GM13977 (cell line): ENCODE measurements at places on chromosomes 3 and 15.
A peak's percentile ranks its signal among the peaks of the same experiment; 100 is the strongest.

DNA sequence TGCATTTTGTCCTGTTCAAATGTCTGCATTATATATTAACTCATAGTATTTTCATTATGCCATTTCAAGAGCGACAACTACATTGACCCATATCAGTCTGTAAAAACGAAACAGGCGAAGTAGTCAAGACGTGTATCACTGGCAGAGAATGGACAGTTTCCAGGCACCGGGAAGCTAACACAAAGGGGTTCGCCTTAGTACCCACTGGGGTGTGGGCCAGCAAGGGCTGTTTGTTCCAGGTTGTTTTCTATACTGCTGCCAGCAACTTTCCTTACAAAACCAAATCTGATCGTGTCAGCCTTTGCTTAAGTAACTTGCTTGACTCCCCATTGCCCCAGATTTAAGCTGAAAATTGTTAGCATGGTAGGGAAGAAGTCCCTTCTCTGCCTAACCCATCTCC lies 87.1 kb downstream of the CGNL1 start:
- DNase-seq = no peak

DNA sequence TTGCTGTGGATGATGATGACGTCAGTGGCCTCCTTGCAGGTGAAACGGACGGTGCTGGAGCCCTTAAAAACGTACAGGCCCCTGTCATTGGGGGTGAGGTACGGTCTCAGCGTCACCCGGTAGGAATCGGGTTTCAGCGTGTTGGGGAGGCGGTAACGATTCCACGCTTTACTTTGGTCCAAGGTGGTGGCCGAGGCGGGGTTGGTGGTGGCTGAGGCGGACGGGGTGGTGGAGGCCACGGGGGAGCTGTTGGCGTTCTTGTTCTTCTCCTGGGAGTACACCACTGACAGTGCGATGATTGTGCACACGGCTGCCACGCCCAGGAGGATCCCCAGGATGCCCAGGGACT lies 8.5 kb downstream of the ANPEP start:
- no peak for DNase-seq

- DNase-seq = no peak
Measured at GRCh38 chr3:196149831-196150301, 61.3 kb downstream of the ZDHHC19 start.

GRCh38 chr15:84748274-84749110 lies at the start of gene ZNF592:
ZNF592 (plus strand) TSS chr15:84748592; CDS start chr15:84782676, 34,084 bp downstream.
- peak; percentile 86 for DNase-seq

GRCh38 chr3:113096188-113096892 lies 105.6 kb downstream of the GTPBP8 start:
- no peak for DNase-seq

GRCh38 chr3:23496165-23496564 lies 293.0 kb downstream of the UBE2E2 start:
- no peak for DNase-seq

GRCh38 chr15:29911705-29912104 lies 89.4 kb upstream of the TJP1 start:
- no peak for DNase-seq

DNA sequence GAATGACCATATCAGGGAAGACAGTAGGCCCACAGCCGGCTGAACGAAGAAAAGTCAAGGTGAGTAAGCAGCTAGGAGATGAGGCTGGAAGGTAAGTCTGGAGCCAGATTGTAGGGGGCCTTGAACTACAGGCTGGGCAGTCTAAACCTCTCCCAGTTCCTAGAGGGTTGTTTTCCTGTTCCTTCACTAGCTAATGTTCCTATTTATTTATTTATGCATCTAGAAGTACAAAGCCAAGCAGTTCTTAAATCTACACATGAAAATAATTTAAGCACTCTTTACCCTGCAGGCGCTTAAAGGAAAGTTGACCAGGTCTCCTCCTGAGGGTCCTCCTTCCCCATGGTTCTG lies 3.7 kb downstream of the ACAA1 start:
- no peak for DNase-seq

- no peak for DNase-seq
Measured at GRCh38 chr3:21643752-21644151, 107.3 kb downstream of the ZNF385D start.

DNA sequence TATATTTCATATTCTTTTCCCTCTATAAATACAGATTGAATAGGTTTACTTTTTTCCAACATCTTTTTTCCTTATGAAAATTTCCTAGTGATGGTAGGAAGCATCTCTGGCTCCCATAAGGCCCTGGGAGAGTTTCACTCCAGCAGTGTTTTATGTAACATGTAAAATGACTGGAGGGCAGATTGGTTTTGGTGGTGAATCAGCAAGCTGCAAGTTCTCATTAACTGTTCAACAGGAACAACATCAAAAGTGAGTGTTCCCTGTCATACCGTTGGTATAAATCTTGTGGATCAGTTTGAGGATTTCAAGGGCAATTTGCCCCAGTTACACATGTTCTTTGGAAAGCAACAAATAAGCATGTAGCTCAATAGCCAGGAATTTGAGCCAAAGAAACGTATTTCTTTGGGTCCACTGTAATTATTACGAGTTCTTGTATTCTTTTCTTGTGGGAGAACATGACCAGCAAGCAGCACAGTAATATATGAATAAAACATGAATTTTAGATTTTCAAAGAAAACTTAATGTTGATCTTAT lies 345.7 kb downstream of the SV2B start:
- DNase-seq = no peak

DNA sequence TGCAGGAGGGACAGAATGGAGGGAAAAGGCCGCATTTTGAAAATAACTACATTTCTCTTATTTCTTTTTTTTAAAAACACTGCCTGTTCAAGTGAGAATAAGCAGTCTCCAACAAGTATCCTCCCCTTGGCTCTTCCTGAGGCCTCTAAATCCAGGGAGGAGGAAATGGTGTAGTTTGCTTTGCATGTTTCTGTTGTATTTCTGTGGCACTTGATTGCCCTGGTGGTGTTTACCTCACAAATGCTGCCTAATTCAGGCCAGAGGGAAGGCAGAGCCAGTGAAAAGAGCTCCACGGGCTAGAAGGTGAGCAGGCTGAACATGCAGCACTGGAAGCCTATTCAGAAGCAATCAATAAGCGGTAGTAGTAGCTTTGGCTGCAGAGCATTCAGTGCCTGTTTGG lies 149.3 kb upstream of the ATP11B start:
- DNase-seq = no peak

DNA sequence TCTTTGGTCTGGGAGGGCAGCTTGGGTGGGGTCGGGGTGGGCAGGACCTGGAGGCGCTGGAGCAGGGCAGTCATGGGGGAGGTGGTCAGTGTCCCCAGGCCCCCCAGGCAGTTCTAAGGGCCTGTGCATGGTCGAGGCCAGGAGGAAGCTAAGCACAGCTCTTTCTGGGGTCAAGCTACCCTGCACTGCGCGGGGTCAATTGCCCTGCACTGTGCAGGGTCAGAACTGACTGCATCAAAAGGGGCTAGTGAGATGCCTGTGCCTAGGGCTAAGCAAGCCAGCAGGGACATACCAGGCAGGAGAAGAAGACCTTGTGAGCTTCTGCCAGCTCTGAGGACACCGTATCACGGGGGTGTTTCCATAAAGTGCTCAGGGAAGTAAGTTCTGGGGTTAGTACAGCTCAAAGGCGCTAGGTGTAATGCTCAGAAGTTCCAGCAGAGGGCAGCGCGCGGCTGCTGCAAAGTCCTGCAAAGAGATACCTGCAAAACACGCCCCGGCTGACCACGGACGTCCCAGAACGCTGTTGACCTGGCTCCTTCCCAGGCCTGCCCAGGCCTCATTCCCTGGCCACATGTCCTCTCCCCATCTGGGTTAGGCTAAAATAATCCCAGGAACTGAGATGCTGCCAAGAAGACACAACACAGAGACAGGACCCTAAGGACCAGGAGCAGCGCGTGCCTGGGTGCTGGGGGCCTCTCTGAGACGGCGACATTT lies 18.8 kb upstream of the IQSEC1 start:
- peak; percentile 85 for DNase-seq

DNA sequence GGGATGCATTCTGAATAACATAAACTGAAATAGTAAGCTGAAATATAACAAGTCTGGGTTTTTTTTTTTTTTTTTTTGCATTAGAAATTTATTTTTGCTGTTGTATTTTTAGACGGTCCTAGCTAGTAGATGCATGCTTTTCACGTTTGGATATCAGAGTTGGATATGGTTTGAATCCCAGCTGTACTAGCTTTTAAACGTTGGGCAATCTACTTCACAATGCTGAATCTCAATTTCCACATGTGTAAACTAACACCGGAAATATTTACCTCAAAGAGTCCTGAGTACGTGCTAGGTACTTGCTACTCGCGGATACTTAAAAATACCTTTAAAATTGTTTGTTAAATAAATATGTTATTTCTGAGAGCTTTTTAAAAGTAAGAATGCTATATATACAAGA lies 139.8 kb downstream of the BBX start:
- DNase-seq = no peak

DNA sequence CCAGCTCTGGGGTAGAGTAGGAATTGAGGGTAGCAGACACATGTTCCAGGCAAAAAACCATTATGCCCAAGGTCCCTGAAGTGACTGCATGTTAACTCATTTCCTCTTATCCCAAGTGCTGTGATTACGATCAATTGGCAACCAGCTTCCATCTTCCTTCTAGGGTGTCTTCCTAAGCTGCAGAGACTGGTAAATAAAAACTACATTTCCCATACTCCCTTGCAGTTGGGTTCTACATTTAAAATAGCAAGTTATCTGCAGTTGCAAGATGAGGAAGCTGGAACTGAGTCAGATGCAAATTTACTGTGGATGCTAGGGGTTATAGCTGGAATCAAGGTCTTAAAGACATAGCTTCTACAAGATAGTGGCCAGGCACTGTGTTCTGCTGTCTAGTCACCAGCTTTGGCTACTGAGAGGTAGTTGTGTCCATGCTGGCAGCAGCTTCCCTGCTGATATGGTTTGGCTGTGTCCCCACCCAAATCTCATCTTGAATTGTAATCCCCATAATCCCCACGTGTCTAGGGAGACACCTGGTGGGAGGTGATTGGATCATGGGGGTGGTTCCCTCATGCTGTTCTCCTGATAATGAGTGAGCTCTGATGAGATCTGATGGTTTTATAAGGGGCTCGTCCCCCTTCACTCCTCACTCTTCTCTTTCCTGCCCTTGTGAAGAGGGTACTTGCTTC lies 51.3 kb upstream of the FBN1 start:
- DNase-seq = no peak

- no peak for DNase-seq
Measured at GRCh38 chr3:43210049-43211027, 76.0 kb upstream of the SNRK start.

GRCh38 chr3:26931896-26932295 lies 309.3 kb downstream of the LRRC3B start:
- DNase-seq = no peak

DNA sequence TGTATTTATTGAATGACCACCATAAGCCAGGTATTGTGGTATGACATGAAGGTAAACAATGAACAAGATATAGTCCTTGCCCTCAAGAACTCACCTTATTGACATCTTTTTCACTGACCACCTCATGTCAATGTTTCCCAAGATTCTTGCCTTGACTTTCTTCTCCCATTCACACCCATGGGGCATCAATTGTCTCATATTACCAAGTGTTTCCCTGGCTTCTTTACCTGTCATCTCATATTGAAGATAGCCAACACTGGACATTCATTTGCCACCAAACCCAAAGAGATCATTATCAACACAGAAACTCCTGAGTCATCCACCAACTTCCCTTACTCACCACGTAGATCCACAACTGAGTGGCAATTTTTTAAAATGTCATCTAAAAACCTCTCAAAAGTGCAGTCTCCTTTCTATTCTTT lies 2.2 kb downstream of the EFHB start:
- DNase-seq = no peak

DNA sequence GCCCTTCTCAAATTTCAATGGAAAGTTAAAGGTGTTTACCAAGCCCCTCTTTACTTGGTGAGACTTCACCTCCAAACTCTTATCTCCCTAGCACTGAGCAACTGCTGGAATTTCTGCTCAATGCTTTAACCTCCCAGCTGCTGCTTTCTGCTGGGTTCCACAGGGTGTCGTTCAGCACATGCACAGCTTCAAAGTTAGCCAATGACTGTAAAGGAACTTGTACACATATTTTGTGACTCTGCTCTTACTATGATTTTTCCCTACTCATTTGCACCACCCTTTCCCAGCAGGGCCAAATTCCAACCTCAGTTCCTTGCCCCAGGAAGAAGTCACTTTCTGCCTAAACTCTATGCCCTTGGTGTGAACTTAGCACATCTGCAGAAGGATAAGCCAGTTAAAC lies 89.7 kb downstream of the ULK4 start:
- no peak for DNase-seq

DNA sequence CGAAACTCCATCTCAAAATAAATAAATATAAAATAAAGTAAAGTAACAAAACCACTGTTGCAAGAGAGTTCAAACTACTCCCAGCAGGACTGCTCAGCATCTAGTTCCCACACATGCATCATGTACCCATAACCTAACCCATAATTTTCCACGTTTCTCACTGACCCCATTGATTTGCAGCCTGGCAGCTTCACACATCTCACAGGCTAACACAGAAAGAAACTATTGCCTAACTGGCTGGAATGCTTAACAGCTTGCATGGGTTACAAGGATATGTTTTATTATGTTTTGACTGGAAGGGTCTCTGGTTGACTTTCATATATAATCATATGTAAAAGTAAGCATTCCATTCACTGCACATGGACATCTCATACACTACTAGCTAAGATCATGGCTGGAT lies 55.6 kb upstream of the TBC1D23 start:
- DNase-seq = no peak

DNA sequence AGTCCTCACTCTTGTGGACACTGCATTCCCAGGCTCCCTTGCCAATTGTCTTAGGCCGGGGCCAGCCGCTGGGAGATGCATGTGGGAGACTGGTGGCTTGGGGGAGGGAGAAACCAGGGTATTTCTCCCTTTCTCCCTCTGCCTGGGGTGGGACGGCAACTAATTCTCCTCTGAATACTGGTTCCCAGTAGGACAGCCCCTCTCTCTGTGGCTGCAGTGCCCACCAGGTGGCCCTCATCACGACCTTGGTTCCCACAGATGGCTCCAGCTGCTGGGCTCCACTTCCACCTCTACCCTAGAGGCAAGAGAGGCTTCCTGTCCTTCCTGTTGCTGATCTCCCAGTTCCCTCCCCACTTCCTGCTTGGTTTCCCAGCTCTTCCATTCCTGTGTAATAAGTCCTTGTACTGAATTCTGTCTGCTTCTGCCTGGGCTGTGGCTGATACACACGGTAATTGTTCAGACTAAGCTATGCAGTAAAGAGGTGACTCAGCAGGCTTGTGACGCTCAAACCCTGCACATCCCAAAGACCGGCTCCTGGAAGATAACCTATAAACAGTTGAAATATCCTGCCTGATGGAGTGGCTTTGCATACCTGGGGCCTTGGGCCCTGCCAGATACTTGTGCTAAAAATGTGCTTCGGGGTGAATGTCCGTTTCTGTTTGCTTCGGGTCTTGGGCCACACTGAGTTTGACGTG lies 20.4 kb upstream of the COPG1 start:
- no peak for DNase-seq
